ENCODE measurements at places on chromosomes 7 and 10.

DNA sequence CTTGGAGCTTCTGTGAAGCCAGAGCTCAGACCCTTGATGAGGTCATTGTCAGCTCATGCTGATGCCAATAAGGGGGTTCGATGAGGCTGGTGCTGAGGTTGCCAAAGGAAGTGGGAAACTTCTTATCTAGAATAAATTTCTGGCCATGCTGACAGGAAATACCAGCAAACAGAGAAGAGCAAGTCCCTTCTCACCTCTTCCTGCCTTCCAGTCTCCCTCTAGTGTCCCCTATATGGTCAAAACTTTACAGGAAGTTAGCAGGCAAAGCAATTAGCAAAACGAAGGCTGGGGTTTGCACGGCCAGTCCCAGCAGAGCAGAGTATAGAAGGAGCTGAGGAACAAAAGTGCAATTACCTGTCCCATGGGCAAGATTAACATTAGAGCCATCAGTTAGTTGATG is 15.1 kb upstream of the NEUROG3 start:
- no peak for DNase-seq

- DNase-seq = no peak
Observed at GRCh38 chr10:63261496-63261895, 128.4 kb downstream of the NRBF2 start.

GRCh38 chr10:43079856-43080255 is 3.0 kb downstream of the RET start:
- DNase-seq = no peak

DNA sequence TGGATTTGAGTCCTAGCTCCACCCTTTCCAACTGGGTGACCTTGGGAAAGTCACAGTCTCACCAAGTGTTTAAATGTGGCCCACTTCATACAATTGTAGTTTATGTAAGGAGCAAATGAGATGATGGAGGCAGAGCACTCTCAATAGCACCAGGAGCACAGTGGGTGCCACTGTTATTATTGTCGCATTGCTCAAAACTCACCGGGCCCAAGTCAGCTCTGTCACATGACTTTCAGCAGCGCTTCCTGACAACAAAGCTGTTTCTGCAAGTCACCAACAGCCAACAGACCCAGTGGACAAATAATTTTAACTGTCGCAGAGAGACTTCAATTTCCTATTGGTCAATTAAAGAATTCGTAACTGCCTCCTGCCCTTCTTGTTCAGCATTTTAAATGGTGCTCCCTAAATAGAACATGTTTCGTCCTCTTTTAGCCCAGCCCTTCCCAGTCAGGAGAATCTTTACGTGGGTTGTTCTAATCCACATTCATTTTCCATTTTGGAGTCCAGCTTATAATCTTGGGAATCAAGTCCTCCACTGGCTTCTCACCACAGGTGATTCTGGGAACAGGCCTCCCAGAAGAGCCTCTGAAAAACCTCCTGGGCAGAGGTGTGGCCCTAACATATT is 415.6 kb upstream of the NPVF start:
- DNase-seq = no peak

- no peak for DNase-seq
Observed at GRCh38 chr7:47454974-47455871, 126.7 kb downstream of the TNS3 start.

DNA sequence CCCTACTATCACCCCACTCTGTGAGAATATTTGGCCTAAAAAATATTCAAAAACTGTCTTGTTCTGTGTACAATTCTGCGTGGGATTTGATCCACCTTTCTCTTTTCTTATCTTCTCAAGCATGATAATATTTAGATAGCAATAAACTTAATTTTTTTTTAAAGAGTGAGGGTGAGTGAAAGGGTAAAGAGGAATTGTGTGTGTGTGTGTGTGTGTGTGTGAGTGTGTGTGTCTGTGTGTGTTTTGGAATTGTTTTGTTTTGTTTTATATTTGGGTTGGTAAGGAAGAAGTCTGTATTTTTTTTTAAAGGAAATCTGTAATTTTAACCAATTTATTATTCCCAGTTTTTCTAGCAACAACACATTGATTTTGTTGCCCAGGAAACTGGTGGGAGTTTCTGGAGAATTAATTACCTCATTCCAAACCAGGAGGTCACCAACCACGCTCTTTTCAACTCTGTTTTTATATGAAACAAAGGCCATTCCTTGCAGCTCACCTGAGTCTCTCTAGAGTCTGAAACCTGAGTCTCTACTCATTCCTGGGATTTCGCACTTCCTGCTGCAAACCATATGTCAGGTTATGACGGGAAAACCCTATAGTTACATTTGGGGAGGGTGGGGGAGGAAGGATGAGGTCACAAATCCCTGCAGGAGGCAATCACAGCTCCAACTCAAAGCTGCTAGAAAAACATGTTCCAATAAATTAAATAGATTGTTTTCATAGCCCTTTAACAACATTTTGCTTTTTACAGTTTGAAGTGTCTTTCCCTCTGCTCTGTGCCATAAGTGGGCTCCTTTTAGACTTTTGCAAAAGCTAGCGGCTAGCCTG is 38.1 kb upstream of the XPNPEP1 start:
- no peak for DNase-seq

DNA sequence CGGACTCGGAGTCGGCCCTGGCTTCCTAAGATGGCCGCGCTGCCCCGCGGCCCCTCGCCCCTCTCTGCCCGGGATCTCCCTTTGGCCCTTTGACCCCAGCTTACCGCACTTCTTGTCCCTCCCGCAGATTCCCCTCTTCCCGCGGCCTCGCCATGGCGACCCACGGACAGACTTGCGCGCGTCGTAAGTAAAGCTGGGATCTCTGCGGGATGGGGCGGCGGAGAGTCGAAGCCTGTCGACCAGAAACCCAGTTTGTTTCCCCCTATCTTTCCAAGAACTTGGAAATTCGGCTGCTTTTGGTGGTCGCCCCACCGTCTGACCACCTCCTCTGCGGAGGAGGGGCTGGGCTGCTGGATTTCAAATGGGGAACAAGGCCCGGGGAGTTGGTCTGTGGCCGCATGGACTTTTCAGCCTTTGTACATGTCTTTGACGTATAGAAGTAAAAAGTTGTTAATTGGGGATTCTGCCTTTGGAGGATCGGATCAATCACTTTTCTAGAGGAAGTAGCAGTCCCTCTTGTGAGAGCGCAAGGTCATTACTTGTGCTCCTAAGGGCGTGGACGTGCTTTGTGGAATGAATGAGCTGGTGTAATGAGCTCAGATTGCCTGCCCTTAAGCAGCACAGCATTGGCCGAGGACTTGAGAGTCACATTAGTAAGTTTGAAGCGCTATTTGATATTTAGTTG is 553 bp downstream of the VDAC2 start:
- DNase-seq = no peak

All from GM12878 (cell line).